Smooth muscle cell of trachea (primary cell): ENCODE measurements at places on chromosomes 13 and 19. TPM values are rescaled to one million over a fixed set of nuclear protein-coding genes. Genes with fewer than 3 reads are reported as not detected.

IZUMO2 gene
- total RNA-seq, result not detected in 2 replicates

KLK4 gene
- total RNA-seq, result not detected in 2 replicates

ETV2 gene
- 0.17 and 0.44 TPM in 2 replicates for total RNA-seq

KLF12 gene
- 11.6 and 14.4 TPM in 2 replicates for total RNA-seq

NR1H2 gene
- 60.5 and 120 TPM in 2 replicates for total RNA-seq

C19orf85 gene
- not detected in 2 replicates for total RNA-seq

SPTBN4 gene
- 12.9 and 18.4 TPM in 2 replicates for total RNA-seq

ZNF700 gene
- total RNA-seq, result 7.3 and 15.6 TPM in 2 replicates

ZNF737 gene
- total RNA-seq, result 10.1 and 12.5 TPM in 2 replicates

OR7A5 gene
- not detected in 2 replicates for total RNA-seq

SYDE1 gene
- 30.4 and 40.0 TPM in 2 replicates for total RNA-seq

CLEC17A gene
- under 0.01 TPM in 2 replicates for total RNA-seq
